Lower leg skin (tissue), 4 donors: ENCODE measurements at places on chromosomes 5 and 9. TPM values are rescaled to one million over a fixed set of nuclear protein-coding genes. Genes with fewer than 3 reads are reported as not detected.

DNA sequence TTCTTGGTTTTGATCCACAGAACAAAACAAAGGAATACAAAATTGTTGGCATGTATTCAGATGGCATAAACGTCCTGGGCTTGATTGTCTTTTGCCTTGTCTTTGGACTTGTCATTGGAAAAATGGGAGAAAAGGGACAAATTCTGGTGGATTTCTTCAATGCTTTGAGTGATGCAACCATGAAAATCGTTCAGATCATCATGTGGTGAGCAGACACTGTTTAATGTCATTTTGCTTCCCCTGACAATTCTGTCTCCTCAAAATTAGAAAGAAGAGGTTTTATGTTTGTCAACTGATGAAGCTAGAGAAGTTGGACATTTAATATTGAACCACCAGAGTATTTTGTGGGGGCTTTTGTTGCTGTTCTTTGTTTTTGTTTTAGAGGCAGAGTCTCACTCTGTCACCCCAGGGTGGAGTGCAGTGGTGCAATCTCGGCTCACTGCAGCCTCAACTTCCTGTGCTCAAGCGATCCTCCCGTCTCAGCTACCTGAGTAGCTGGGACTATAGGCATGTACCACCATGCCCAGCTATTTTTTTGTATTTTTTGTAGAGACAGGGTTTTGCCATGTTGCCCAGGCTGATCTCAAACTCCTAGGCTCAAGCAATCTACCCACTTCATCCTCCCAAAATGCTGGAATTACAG is 82.0 kb downstream of the SLC1A1 start:
- DNase-seq: no peak

- DNase-seq: no peak
These were observed 29.0 kb upstream of the CDKN2B start for GRCh38 chr9:22037954-22038690.

- no peak for DNase-seq
These were observed 69.4 kb upstream of the FCN2 start for GRCh38 chr9:134811079-134811672.

- DNase-seq: no peak
These were observed 7.3 kb upstream of the CDKN2AIPNL start for GRCh38 chr5:134418958-134419357.

- no peak for DNase-seq
These were observed 44.1 kb downstream of the VPS13A start for GRCh38 chr9:77221431-77221830.

GRCh38 chr9:18575686-18576085 is 101.7 kb downstream of the ADAMTSL1 start:
- no peak for DNase-seq

Gene CCL28
- 11.6 TPM for total RNA-seq

Gene PCDHA9
- 0.07 TPM for total RNA-seq
